Endothelial cell (in vitro differentiated cells): ENCODE measurements at places on chromosomes 6 and 20.

GRCh38 chr6:5718231-5718947 is 288.3 kb downstream of the NRN1 start:
- DNase-seq = no peak

DNA sequence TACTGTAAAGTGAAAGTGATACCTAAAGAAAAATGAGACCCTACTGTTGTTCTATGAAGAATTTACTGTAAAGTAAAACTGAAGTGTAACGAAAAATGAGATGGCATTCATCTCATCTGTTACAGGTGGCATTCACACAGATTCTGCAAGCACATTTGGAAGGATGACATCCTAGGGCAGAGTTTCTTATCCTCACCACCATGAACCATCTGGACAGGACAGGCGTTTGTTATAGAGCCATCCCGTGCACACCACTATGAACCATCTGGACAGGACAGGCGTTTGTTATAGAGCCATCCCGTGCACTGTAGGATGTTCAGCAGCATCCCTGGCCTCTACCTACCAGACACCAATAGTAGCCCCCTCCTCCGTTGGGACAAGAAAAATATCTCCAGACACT is 294.8 kb downstream of the GMDS start:
- DNase-seq = no peak

- DNase-seq = peak; percentile 84
Observed at GRCh38 chr6:31815025-31815838, at the start of the genes HSPA1A and HSPA1L. HSPA1A (plus strand) TSS chr6:31815543; CDS start chr6:31815757, 214 bp downstream. HSPA1L (minus strand) TSS chr6:31815283; CDS start chr6:31811972, 3,311 bp downstream.

DNA sequence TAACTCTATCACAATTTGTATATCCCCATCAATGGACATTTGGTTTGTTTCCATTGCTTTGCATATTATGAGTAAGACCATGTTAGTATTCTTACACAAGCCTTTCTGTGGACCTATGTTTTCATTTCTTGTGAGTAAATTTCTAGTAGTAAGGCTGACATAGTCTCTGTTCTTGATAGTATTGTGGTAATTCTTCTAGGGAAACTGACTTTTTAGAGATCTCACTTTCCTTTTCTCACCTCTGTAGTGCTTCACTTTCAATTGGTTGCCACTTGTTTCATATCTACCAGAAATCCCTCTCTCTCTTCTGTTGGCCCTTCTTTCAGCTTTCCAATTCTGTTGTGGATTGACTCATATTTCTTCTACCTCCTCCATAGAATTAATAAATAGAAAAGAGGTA is 8.5 kb downstream of the ISM1 start:
- DNase-seq = no peak

- DNase-seq = no peak
Observed at GRCh38 chr20:20561172-20561571, 151.3 kb downstream of the RALGAPA2 start.

DNA sequence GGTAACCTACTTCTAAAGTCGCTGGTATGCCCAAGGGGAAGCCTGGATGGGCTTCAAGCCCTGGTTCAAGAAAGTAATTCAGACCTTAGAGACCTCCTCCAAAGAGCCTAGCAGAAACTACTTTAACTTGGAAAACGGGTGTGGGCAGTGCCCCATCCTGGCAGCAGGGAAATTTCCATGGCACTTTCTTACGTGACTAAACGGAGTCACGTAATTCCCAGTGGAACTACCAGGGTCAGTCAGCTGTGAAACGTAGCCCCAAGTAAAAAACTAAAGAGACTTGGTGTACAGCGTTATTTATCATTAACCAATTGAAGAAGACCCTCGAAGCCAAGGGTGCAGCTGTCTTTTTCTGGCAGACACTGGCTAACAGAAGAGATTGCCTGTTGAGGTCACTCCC is 114.0 kb downstream of the RCAN2 start:
- no peak for DNase-seq

- DNase-seq = no peak
Observed at GRCh38 chr6:77474286-77474956, 11.1 kb upstream of the HTR1B start.

DNA sequence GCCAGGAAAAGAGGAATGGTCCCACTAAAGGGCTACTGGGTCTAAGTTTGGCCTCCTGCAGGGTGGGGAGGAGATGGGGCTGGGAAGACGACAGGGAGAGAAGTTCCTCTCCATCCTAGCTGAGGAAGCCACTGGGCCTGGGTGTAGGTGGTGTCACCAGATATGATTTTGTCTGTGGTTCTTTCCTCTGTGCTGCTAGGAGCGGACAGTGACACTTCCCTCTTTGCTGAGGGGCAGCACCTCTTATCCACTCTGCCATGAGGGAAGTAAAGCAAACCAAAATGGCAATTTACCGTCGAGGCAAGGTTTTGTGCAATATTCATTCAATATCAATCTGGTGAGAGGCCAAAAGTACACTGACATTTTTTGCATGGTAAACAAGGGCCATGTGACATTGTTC is 33.0 kb upstream of the NR2E1 start:
- no peak for DNase-seq

DNA sequence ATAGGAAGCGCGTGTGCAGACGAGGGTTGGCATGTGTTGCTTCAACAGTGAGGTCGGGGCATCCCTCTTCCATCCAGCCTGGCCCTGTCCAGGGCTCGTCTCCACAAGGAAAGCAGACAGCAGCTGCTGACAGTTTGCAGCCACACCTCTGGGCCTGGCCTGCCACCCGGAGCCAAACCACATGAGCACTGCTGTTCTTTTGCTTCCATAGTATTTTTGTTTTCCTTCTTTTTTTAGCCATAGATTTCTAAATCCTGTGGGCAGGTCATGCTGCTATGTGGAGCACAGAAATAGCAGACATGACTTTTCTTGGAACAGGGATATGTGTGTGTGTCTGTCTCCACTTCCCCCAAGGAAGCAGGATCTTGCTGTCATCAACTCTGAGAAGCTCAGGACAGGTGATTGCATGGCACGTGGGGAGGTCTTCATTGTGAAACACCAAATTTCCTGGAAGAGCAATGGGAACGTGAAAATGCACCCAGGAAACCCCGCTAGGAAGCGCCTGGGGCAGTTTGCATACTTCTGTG is 167.4 kb downstream of the DTNBP1 start:
- no peak for DNase-seq

DNA sequence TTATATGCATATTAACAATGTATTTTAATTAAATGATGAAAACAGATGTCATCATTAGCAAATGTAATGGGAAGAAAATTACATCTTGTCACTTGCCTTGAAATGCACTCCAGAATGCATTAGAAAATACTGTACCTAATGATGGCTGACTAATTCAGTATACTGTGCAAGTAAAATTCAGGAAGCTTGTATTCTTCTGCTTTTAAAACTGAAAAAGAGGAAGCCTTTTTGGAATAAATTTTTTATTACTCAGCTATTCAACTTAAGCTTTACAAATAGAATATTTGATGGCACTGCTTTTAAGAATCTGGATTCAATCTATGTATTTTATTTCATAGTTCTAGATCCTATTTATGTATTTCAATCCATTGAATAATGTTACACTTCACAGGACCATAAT is 195.5 kb downstream of the RIMS1 start:
- DNase-seq = no peak

DNA sequence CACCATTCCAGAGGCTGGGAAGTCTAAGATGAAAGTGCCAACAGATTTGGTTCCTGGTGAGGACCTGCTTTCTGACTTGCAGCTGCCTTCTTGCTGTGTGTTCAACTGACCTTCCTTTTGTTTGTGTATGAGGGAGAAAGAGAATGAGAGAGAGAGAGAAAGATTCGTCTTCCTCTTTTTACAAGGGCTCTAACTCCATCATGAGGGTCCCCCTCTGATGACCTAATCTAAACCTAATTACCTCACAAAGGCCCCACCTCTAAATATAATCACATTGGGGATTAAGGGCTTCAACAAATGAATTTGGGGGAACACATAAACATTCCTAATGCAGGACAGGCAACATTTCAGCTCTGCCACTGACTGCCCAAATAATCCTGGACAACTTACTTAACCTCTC is 130.7 kb downstream of the PLCB1 start:
- DNase-seq = no peak

DNA sequence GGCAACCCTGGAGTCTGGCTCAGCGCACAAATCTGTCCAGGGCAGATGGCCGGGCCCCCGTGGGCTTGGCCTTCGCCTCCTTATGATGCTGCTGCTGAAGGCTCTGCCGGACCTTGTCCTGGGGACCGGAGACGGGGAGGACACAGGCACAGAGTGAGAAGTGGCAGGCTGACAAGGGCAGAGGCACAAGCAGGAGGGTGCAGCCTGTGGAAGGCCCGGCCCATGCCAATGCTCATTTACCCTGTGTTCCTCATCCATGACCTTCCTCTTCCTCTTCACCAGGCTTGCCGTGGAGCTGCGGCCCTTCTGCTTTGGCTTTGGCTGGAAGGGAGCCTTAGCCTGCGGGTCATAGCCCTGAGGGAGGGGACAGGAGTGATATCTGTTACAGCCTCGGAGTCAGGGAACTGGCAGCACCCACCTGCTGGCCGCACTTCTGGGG is 2.4 kb downstream of the B3GALT4 start:
- DNase-seq = no peak

DNA sequence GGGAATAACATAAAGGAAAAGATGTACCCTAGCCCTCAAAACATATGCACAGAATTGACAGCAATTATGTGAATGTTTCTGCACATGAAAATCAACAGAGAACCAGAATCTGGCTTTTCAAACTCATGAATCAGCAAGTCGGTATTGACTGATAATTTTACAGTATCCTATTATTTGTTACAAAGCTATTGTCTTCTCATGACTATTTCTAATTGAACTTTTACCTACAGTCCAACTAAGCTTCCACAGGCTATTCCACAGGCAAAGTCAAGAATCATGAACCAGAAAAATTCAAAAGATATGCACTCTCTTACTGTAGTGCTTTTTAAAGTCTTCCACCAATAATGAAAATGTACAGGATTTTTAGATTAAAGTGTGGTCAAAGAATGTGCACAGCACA is 49.1 kb upstream of the DST start:
- DNase-seq = no peak

GRCh38 chr20:12152996-12153395 is 235.3 kb downstream of the BTBD3 start:
- no peak for DNase-seq

DNA sequence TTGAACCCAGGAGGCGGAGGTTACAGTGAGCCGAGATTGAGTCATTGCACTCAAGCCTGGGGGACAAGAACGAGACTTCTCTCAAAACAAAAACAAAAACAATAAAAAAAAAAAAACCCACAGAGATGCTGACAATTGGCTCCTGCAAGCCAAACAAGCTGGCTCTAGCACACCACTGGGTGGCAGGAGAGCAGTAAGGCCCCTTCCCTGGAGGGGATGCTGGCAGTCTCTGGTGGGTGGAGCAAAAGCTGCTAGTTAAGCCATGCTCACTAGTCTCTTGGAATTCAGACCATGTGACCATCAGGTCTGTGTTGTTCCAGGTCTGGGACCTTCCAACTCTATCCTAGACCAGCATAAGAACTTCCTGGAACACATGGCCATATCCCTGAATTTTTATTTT is 18.9 kb upstream of the DSN1 start:
- peak; percentile 19 for DNase-seq

DNA sequence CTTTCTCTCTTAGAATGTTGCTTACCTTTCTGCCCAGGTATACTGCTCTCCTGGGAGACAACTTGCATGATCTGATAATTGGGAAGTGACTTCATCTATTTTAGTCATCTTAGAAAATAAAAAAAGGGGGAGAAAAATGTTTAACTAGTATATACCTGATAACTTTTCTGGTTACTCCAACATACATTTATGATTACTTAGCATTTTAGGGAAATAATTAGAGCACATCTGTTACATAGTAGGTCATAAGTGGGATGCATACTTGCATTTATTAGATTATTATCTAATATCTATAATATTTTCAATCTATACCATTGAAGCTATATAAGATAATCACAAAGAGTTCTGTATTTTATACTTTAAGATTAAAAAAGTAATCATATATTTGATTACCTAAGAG is 193.9 kb upstream of the EYS start:
- DNase-seq = no peak

GRCh38 chr6:148790817-148791216 is 44.0 kb downstream of the UST start:
- no peak for DNase-seq

DNA sequence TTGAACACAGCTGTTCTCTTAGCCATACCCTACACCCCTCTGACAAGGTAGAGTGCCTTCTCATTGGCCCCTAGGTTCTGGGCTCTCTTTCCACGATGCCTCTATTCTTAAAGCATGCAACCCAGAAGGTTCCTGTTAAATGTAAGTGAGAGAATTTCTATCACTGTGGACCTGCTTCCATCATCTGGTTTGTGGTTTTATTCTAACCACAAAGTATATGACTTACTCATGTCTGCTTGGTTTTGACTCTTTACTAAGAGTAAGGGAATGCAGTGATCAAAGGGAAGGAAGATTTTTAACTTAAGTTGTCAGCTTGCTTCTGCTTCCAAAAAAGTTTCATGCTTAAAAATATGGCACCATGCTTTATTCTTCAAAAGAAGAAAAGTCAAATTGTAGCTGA is 80.2 kb downstream of the ANKEF1 start:
- DNase-seq = no peak

- no peak for DNase-seq
Observed at GRCh38 chr6:105170059-105170458, 9.8 kb downstream of the POPDC3 start.

DNA sequence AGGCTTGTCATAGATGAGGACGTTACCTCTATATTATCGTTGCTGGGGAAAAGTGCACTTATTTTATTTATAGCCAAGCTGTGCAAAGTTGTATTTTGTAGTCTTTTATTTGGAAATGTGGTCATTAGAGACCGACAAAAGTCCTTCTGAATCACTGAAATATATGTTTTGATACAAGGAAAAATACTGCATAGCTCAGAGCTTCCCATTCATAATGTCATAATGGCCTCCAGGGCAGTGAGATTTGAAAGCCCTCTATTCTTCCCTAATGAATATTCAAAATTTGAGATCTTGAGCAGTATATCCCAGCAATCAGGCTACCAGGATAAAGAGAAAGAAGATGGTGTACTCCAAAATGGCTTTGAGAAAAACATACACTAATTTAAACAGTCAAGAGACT is 64.6 kb downstream of the CAP2 start:
- DNase-seq = no peak

- DNase-seq = no peak
Observed at GRCh38 chr6:84967965-84968364, 203.6 kb upstream of the TBX18 start.

DNA sequence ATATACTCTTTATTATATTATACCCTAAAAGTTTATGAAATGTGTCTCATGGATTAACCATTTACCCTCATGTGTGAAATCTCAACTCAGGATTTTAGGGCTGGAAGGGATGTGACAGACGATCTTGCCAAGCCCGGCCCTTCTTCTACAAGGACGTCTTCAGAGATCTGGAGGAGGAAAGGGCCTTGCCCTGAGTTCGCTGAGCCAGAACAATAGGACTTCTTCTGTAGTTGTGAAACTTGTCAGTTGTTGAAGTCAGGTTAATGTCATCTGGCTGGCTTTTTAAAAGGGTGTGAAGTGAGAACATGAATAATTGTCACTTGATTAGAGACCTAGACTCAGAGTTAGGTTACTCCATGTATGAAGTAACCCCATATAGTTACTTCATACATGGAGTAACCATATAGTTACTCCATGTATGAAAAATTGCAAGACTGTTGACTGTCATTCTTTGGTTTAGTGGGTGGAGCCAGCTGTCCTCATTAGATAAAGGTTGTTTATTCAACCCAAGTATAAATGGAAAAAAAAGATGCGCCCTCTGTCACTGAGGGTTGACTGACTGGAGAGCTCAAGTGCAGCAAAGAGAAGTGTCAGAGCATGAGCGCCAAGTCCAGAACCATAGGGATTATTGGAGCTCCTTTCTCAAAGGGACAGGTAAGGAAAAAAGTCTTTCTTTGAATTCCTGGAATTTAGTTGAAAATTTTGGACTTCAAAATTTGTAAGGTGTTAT is at the start of gene ARG1:
Gene ARG1 (plus strand): TSS at position 541 of the 730 bp plus-strand sequence. CDS start 57 bp downstream, at position 598.
- no peak for DNase-seq
